Sigmoid colon (tissue), 7 donors: ENCODE measurements at places on chromosomes 5 and 9. TPM values are rescaled to one million over a fixed set of nuclear protein-coding genes. Genes with fewer than 3 reads are reported as not detected.

GRCh38 chr9:8694983-8695588 lies 895.5 kb upstream of the DMAC1 start:
- no peaks in the 10 kb centered on the region for H3K36me3 ChIP-seq
- no peak overlapping the region for H3K27ac ChIP-seq
- DNase-seq: no peak
- no peak overlapping the region for H3K4me3 ChIP-seq
- no peaks in the 10 kb centered on the region for H3K4me1 ChIP-seq

DNA sequence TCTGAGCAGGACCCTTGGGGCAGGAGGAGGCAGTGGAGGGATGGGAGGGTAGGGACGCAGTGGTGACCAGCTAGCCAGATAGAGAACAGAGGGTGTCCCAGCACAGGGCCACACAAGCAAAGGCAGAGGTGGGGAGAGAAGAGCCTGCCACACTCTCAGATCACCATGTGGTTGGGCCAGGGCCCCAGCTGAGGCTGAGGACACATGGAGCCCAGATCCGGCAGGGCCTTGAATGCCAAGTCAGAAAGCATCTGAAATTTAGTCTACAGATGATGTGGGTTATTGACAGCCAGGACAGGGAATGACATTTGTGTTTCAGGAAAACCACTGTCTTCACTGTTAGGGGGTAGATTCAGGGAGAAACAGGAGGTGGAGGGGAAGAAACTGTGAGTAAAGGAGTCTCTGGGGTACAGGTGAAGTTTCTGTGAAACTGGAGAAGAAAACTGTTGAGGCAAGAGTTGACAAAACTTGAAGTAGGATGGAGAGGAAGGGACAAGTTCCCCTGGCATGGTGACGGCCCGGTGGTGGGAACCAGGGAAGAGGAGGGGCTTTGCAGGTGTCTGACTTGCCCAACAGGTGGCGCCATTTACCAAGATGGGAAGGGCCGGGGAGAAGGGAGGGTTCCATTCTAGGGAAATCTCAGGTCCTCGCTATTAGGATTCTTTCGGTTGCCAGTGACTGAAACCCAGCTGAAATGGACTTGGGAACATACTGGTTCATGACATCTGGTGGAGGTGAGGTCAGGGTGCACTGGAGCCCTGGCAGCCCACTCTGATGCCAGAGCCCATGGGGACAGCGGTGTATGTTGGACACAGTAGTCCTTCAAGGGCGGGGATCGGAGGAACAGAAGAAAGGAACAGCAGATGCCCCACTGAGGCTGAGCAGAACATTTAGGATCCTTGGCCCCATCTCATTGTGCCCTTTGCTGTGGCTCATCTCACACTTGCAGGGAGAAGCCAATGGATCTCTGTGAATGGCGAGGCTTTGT lies 100.1 kb downstream of the KCNIP1 start:
- no peaks in the 10 kb centered on the region for H3K36me3 ChIP-seq
- H3K4me3 ChIP-seq: no peak overlapping the region
- H3K27ac ChIP-seq: no peak overlapping the region
- peak; percentile 62 for DNase-seq
- no peaks in the 10 kb centered on the region for H3K27me3 ChIP-seq
- no peaks in the 10 kb centered on the region for H3K4me1 ChIP-seq

GRCh38 chr9:33263131-33264002 lies 1.1 kb downstream of the BAG1 start:
- peaks cover 25% of the 10 kb centered on the region for H3K36me3 ChIP-seq
- peak overlapping the region; percentile 89 for H3K27ac ChIP-seq
- H3K27me3 ChIP-seq: no peaks in the 10 kb centered on the region

GRCh38 chr9:121871431-121872025 lies 220.1 kb downstream of the DAB2IP start:
- no peaks in the 10 kb centered on the region for H3K27me3 ChIP-seq
- no peaks in the 10 kb centered on the region for H3K36me3 ChIP-seq
- H3K4me3 ChIP-seq: no peak overlapping the region
- no peak for DNase-seq

DNA sequence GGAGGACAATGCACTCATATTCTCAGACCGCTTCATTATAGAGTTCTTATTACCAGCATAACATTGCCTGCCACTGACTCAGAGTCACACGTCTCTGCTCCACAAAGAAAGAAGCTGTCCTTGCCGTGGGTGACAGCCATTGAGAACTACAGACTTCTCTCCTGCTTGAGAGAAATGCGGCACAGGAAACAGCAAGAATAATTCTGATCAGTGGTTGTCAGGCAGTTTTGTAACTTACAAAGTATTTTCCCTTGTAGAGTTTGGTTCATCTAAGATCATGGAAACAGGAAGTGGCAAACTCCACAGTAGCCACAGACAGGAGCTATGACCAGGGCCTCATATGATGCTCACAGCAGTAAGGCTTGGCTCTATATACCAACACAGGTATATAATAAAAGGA lies 47.0 kb downstream of the KCNV2 start:
- peaks cover 6% of the 10 kb centered on the region for H3K4me1 ChIP-seq
- DNase-seq: no peak
- H3K27ac ChIP-seq: no peak overlapping the region
- H3K27me3 ChIP-seq: no peaks in the 10 kb centered on the region
- no peak overlapping the region for H3K4me3 ChIP-seq

GRCh38 chr5:95654196-95654595 lies 7.6 kb downstream of the RFESD start:
- DNase-seq: no peak
- no peaks in the 10 kb centered on the region for H3K4me1 ChIP-seq
- no peaks in the 10 kb centered on the region for H3K27me3 ChIP-seq

- H3K4me3 ChIP-seq: no peak overlapping the region
- H3K27ac ChIP-seq: no peak overlapping the region
- no peaks in the 10 kb centered on the region for H3K27me3 ChIP-seq
- H3K4me1 ChIP-seq: no peaks in the 10 kb centered on the region
Measured at GRCh38 chr5:108046955-108047670, 334.8 kb downstream of the FBXL17 start.

PCDHA12 gene
- total RNA-seq: 0.49 TPM

DNA sequence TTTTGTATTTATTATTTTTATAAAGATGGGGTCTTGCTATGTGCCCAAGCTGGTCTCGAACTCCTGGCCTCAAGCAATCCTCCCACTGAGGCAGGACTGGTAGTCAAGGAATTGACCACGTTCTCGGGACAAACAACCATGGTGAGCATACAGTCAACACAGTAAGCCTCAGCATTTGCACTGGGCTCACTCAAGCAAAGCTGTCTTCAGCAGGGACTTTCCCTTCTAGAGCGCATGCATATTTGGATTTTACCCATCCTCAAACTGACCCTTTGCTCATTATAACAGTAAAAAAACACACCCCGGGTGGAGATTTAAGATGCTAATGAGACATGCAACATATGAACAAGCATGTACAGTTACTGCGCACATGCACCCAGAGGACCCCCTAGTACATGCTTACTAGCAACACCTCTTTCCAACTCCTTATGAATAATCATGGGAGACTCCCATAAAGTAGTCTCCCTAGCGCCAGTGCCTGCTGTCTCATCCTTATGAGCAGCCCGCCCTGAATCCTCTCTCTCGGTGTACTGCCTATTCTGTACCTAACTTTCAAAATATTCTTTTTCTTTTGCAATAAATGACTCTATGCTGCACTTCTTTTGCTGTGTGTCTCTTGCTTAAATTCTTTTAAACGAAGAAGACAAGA lies 41.5 kb downstream of the C5orf22 start:
- no peak for DNase-seq
- no peak overlapping the region for H3K4me3 ChIP-seq

DNA sequence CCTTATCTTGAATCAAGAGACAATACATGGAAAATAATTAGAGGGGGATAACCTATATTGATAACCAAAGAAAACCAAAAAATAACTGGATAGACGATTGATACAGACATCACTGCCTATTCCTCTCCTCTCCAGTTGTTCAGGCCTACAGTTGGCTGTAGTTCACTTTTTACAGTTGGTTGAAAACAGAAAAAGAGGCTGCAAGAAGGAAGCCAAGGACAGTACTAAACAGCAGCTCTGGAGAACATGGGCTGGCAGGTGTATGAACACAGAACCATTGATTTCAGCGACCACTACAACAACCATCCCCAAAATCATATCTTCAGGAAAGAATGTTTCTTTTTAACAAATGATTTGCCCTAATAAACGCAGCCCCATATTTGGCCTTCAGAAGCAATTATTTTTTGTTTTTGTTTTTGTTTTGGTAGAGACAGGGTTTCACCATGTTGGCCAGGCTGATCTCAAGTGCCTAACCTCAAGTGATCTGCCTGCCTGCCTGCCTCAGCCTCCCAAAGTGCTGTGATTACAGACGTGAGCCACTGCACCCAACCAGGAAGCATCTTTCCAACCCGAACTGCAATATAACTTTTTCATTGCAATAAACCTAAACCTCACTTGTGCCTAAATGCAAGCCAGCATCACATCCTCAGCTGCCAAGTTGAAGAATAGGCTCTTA lies 64.3 kb downstream of the MLLT3 start:
- H3K36me3 ChIP-seq: no peaks in the 10 kb centered on the region
- peak overlapping the region; percentile 70 for H3K27ac ChIP-seq
- no peak for DNase-seq

PLAC8L1 gene
- total RNA-seq: not detected

- H3K36me3 ChIP-seq: no peaks in the 10 kb centered on the region
- H3K27ac ChIP-seq: peak overlapping the region; percentile 95
- H3K4me1 ChIP-seq: peaks cover 30% of the 10 kb centered on the region
- DNase-seq: no peak
Measured at GRCh38 chr5:10762776-10763500, 1.9 kb upstream of the DAP start.
